Stimulated activated CD8-positive, alpha-beta memory T cell treated with anti-CD3 and anti-CD28 coated beads, Interleukin-4, amount 100 ng/mL, for 1 hour (primary cell): ENCODE measurements at places on chromosomes 4 and X.

DNA sequence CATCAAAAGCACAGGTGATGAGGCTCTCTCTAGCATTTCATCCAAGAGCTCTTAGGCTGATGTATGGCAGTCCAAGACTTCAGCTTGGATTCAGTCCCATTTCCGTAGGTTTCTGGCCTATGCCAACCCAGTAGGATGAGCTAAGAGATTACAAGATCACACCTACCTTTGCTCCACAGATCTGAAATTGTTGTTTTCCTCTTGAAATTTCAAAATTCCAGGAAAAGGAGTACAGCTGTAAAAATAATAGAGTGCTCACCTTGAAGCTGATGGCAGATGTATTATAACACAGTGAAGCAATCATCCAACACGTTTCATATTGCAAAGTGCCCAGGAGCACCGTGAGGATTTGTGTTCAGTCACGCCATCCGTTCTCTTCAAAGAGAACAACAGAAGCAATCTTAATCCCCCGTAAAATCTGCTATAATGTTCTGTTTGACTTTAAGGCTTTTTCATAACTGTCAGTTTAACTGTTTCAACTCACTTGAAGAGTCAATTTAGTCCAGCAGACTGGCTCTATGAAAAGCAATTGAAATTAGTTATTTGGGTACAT is 137.5 kb downstream of the CPE start:
- no peak for DNase-seq

DNA sequence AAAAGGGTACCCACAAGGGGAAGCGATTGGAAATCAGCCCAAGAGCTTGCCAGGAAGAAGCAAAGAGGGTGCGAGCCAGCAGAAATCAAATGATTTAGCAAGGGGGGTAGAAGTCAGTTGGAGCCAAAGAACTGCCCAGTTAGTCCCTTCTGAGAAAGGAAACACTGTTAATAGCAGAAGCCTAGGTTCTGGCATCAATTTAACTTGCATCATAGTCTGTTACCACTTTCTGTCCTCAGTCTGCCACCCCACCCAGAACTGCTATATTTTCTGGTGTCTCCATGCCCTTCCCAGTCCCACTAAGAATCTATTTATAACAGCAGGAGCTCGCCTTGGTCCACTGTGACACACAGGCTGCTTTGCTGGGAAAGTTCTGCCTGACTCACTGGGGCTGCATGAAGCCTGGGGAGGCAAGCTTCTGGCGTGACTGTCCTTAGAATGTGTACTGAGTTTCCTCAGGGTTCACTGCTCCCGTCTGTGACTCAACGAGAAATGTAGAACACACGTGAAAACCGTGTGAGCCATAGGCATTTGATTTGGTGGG is 157.8 kb upstream of the TTC29 start:
- DNase-seq, result no peak

DNA sequence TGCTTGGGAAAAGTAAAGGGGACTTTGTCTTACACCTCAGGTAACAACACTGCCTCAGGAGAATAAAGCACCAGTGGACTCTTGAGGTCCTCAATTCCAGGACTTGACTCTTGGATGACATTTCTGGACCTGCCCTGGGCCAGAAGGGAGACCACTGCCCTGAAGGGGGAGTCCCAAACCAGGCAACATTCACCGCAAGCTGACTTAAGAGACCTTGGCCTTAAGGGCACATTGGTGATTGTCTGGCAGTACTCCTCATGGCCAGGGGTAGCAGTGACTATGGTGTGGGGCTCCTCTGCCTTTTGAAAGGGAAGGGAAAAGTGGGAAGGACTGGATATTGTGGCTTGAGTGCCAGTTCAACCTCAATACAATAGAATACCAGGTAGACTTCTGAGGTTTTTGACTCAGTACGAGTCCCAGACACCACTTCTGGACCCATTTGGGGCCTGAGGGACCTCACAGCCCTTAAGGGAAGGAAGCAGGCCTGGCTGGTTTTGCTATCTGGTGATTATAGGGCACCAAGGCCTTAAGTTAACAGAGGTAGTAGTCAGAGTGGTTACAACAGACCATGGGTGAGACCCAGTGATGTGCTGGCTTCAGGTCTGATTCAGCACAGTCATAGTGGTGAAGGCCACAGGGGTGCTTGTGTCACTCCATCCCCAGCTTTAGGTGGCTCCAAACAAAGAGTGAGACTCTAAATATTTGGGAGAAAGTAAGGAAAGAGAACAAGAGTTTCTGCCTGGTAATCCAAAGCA is 121.2 kb upstream of the TET2 start:
- no peak for DNase-seq

GRCh38 chrX:119190831-119191230 is 45.3 kb upstream of the PGRMC1 start:
- no peak for DNase-seq

DNA sequence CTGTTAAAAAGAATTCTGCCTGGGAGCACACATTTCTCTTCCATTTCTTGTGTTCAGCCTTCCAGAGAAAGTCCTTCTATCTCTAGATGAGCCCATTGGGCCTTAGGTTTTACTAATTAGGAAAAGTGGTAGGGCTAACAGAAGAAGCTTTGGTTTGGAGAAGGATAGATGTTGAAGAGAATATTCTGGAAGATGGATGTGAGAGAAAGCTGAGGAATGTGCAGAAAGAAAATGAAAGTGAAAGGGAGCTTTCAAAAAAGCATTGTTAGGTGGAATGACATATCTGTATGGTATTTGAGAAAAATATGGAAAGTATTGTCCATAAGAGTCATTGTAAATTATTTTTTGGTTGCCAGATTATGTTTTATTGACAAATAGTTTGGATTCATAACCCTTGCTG is 474.8 kb upstream of the SLIT2 start:
- DNase-seq, result no peak

- DNase-seq, result no peak
Measured at GRCh38 chrX:99750721-99751120, 659.4 kb downstream of the PCDH19 start.

- DNase-seq, result no peak
Measured at GRCh38 chr4:33060674-33061542, 2340.7 kb downstream of the PCDH7 start.

- DNase-seq, result no peak
Measured at GRCh38 chr4:37219990-37220389, 24.6 kb upstream of the NWD2 start.

DNA sequence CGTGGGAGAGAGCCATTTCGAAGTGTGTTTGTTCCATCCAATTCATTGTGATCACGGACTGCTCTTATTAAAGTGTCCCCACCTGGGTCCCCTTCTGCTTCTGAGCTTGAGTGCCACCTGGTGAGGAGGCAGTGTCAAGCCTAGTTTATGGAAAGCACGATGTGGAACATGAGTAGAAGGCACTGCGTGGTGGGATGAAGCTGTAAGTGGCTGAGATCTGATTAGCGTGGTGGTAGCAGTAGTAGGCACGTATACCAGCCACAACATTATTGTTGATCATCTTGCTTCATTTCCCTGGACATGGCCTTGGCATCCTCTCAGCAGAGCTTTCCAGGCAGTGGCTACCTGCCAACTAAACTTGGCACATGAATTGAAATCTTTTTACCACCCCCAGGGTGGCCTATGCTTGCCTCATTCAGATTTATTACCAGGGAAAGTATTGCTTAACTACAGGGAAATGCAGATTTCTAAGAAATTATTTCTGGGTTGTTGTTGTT is 46.4 kb downstream of the GPAT3 start:
- no peak for DNase-seq

DNA sequence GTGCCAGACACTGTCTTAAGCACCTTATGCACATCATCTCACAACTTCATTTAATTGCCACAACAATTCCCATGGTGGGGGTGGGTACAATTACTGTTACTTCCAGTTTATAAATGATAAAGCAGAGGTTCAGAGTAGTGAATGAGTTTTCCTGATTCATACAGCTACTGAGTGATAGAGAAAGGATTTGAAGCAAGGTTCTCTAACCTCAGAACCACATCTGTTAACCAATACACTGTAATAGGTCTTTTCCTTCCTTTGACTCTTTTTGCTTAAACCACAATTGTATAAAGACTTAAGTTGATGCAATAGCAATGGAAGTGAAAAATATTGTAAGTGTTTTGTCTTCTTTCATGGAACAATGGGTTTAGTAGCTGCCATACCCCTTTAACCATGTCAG is 43.5 kb upstream of the PAK3 start:
- DNase-seq, result no peak

DNA sequence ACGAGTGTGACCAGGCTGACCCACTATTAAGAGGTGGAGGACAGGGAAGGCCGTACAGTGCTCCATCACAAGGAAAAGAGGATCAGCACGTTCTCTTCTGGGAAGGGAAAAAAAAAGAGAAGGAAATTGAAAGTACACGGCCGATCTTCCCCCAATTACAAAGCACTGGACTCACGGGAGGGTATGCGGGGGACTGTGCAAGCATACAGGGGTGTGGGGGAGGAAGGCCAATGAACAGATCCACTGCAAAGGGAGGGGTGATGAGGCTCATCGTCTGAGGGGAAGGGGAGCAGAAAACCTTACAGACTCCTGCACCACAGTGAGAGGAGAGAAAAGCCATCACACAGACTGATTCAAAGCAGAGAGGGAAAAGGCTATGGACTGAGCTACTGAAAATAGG is 1.1 kb downstream of the ELK1 start:
- no peak for DNase-seq

DNA sequence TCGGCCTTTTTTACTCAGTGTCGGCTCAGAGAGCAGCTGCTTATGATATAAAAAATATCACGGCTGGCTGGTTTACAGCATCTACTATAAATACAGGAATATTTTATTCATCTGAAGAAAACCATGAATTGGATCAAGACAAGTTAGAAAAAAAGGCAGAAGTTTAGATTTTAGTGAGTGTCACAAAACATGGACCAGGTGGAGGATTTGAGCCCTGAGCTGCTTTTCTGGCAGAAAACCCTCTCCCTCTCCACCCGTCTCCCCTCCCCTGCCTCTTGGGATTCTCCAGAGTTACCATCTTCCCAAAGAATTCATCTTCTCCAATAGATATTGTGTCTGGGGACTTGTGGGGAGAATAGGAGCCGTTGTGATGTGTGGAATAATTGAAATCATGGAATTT is 142.8 kb upstream of the RAI2 start:
- DNase-seq, result no peak

DNA sequence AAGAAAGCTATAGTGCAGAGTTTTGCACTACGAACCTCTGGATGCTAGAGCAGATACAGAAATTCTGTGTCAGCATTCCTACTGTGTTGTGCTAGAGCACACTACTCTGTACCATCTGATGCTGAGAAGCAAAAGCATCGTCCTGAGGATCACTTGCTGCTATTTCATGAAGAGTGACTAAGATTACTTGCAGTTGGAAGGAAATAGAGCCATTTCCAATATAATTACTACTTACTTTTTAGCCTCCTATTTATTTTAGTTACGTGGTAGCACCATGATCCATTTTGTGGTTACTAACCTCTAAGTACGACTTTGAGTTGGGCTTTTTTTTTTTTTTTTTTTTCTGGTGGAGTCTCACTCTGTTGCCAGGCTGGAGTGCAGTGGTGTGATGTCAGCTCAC is 226.7 kb downstream of the PALLD start:
- no peak for DNase-seq

GRCh38 chr4:69030326-69030725 is 65.9 kb upstream of the UGT2B7 start:
- DNase-seq, result no peak

- DNase-seq, result no peak
Measured at GRCh38 chr4:80409809-80410208, 74.3 kb downstream of the CFAP299 start.

DNA sequence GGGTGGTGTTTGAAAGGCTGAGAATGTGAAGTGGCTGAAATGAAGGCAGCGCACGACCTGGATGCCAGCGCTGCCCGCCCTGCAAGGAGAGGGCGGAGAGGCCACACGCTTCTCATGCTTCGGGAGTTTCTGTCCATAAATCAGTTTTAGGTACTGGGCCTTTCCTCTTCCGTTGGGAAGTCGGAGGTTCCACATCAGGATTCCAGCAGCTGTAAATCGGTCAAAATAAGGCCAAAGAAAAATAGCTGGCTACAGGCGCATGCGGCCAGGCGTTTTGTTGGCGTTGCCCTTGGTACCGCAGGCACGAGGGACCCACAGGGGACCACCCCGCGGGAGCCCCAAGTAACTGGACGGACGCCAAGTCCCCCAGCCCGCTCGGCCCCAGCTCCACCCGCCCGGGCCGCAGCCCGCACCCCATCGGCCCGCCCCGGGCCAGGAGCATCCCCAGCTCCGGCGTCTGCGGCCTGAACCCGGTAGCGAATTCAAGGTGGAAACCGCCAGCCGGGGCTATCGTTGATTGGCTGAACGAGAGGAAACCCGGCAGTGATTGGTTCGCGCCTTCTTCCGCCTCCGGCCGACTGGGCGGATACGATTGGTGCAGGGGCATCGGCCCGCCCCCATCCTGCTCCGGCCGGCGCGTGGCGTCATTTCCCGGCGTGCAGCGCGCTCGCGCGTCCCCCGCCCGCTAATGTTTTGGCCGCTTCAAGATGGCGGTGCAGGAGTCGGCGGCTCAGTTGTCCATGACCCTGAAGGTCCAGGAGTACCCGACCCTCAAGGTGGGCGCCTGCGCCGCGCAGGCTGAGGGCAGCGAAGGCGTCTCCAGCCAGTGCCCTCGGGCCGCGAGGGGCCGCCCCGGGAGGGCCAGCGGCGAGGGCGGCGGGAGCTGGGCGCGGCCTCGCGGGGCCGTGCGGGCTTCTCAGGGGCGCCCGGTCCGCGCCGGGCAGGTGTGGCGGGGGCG is at the start of gene MAEA:
TSS of gene MAEA (plus strand) at position 685 of the 958 bp plus-strand sequence. CDS start at position 708, 23 bp downstream.
- DNase-seq, result peak; percentile 95

- no peak for DNase-seq
Measured at GRCh38 chr4:113407409-113407808, 354.1 kb downstream of the CAMK2D start.

- no peak for DNase-seq
Measured at GRCh38 chr4:85557016-85557901, 82.3 kb downstream of the ARHGAP24 start.

DNA sequence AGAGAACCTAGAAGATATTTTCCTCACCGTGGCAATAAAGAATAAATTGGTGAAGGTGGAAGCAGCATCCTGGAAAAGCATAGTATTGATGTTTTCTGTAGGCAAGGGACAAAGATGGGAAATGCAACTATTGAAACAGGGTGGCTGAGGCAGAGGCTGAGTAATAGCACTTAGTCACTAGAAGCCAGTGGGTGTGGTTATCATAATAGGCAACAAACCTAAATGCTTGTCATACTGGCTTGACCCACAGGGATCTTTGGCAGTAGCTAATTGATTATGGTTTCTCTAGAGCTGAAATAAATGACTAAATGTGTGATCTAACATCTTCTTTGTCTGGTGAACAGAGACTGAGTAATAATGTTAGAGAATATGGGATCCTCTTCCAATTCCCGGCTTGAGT is 353.6 kb upstream of the RPS6KA3 start:
- DNase-seq, result no peak

- DNase-seq, result no peak
Measured at GRCh38 chr4:80266253-80266901, at the start of gene FGF5. FGF5 (plus strand) TSS chr4:80266664; CDS start chr4:80266825, 161 bp downstream.

GRCh38 chr4:107913283-107913899 is 18.0 kb upstream of the CYP2U1 start:
- no peak for DNase-seq

- DNase-seq, result no peak
Measured at GRCh38 chr4:120915336-120915735, 7.2 kb downstream of the PRDM5 start.

DNA sequence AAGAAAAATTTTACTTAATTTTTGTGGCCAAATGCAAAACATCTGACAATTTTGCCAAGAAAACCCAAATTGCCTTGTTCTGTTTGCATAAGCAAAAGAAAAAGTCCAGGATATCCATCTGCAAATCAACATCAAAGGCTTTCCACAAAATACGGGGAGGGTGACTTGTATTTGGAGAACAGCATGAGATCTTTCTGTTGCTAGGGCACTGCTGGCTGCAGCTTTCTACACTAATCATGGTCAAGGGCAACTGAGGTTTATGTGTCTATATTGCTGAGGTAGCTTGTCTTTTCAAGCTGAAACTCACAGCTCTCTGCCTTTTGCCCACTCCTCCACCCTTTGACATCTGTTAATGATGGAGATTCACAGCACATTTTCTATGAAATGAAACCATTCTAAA is 389.1 kb downstream of the NKX6-1 start:
- no peak for DNase-seq
